ENCODE measurements at places on chromosomes 5 and 9. TPM values are rescaled to one million over a fixed set of nuclear protein-coding genes. Genes with fewer than 3 reads are reported as not detected.

Gene IFNK
- not detected for total RNA-seq

Gene SPINK6
- total RNA-seq = not detected

Gene EQTN
- not detected for total RNA-seq

Gene ANKRD18B
- 2.5 TPM for total RNA-seq

Gene LIFR
- total RNA-seq = 38.9 TPM

Gene TAF11L12
- total RNA-seq = not detected

Data from lower leg skin (tissue), 4 donors.